ENCODE measurements at places on chromosomes 3 and 15.

GRCh38 chr15:38242055-38242454 lies 10.6 kb upstream of the SPRED1 start:
- DNase-seq = no peak

GRCh38 chr3:187921391-187922074 lies 176.3 kb upstream of the BCL6 start:
- no peak for DNase-seq

DNA sequence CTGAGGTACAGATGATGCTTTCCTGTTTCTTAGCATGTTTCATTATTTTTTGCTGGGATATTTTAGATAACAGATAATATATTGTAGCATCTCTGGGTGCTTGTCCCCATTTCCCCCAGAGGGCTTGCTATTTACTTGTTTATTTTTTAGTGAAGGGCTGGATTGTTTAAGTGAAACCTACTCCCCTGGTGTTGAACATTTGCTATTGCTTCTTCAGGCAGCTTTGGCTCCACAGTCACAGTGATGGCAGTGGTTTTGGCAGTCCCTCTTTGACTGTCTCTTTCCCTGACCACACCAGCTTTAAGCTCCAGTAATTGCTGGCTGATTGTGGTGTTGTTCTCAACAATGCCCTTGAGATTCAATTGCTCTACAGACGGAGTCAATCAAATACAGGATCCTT lies 128.9 kb downstream of the KLF13 start:
- no peak for DNase-seq

GRCh38 chr15:58235961-58236360 lies 97.8 kb downstream of the AQP9 start:
- DNase-seq = no peak

DNA sequence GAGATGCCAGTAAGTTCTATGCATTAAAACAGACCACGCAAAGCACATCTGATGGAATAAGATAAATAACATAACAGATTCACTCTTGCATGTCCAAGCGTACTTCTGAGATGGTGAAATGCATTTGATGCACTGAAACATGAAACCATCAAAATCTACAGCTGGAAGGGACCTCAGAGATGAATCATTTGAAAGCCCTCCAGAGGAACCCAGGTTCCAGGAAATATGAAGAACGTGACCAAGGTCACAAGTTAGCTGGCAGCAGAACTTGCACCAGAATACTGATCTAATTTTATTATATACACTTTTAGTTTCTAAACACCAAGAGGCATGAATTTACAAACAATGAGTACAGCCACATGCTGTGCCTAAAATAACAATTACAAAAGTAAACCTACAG lies 957.1 kb downstream of the FHIT start:
- DNase-seq = no peak

- DNase-seq = no peak
Observed at GRCh38 chr3:69539134-69539533, 153.2 kb upstream of the FRMD4B start.

DNA sequence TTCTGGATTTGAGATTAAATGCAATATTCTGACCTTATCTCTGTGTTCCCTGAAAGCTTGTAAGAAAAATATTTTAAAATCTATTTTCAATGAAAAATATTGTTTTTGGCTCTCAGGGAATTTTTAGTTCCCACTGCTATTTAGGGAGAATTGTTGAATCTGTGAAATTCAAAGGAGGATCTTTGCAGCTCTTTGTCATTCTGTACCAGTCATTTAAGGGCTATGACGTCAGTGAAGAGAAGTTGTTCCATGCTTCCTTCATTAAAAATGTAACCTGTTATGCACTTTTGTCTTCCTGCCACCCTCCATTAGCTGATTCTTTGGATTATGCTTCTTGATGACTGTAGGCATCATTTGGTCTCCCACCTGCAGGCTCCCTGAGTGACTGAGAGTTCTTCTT lies 427.8 kb upstream of the C2CD4B start:
- no peak for DNase-seq

GRCh38 chr15:39235084-39235795 lies 345.6 kb upstream of the THBS1 start:
- DNase-seq = no peak

- no peak for DNase-seq
Observed at GRCh38 chr3:89787979-89788378, 680.6 kb downstream of the EPHA3 start.

DNA sequence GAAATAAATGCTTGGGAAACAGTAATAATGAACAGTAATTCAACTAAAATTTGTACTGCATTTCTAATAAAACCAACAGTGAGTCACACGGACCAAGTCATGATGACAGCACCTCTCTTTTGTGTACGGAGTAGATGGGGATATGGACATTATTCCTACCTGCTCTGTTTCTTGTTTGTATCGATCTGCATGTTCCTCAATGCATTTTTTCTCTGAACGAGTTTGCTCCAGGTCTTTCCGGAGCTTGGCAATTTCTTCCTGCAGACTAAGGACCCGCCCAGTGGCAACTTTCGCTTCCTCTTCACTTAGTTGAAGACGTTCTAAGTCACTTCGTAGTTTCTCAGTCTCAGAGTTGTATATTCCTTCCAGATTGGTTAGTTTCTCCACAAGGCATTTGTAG lies 74.4 kb upstream of the MYO5C start:
- no peak for DNase-seq

GRCh38 chr3:29128001-29128400 lies 152.9 kb upstream of the RBMS3 start:
- DNase-seq = no peak

DNA sequence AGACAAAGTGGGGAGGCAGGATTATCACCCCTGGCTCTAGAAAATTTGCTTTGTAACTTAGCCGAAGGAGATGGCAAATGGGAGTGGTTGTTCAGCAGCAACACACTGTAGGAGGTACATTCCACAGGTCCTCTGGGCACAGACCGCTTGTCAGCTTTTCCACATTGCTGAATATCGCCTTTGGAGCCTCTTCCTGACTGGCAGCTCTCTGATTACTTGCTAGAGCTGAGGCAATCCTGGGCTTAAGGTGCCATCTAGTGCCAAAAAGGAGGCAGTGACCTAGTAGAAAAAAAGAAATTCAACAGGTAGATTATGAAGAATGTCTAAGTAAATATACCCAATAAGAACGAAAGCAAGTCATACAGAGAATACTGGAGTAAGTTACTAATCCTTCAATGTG lies 13.1 kb upstream of the SCN5A start:
- no peak for DNase-seq

GRCh38 chr3:126433496-126434263 lies 39.0 kb downstream of the CFAP100 start:
- DNase-seq = no peak

GRCh38 chr3:13564751-13565560 lies 16.0 kb downstream of the FBLN2 start:
- DNase-seq = no peak

DNA sequence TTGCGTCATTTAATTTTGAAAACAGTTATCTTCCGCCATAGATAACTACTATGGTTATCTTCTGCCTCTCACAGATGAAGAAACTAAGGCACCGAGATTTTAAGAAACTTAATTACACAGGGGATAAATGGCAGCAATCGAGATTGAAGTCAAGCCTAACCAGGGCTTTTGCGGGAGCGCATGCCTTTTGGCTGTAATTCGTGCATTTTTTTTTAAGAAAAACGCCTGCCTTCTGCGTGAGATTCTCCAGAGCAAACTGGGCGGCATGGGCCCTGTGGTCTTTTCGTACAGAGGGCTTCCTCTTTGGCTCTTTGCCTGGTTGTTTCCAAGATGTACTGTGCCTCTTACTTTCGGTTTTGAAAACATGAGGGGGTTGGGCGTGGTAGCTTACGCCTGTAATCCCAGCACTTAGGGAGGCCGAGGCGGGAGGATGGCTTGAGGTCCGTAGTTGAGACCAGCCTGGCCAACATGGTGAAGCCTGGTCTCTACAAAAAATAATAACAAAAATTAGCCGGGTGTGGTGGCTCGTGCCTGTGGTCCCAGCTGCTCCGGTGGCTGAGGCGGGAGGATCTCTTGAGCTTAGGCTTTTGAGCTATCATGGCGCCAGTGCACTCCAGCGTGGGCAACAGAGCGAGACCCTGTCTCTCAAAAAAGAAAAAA lies 1.2 kb downstream of the B2M start:
- peak; percentile 83 for DNase-seq

GRCh38 chr15:56351353-56351752 lies 13.9 kb upstream of the TEX9 start:
- DNase-seq = no peak

GRCh38 chr3:46312991-46313390 lies 40.9 kb upstream of the CCR2 start:
- no peak for DNase-seq

GRCh38 chr15:71817351-71817750 lies 7.0 kb downstream of the NR2E3 start:
- DNase-seq = no peak

GRCh38 chr3:123682302-123682701 lies 97.4 kb upstream of the HACD2 start:
- no peak for DNase-seq

DNA sequence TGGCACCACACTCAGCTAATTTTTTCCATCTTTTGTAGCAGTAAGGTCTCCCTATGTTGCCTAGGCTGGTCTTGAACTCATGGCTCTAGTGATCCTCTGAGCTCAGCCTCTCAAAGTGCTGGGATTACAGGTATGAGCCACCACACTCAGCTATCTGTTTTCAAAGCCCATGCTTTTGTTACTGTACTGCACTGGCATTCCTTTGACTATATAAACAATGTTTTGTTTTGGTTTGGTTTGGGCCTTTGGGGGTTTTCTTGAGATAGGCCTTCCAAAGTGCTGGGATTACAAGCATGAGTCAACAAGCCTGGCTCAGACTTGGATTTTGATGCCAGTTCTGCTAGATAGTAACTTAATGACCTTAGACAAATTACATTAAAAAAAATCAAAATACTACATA lies 89.7 kb upstream of the GK5 start:
- DNase-seq = no peak

- peak; percentile 72 for DNase-seq
Observed at GRCh38 chr15:89898614-89899294, 5.0 kb upstream of the AP3S2 start.

DNA sequence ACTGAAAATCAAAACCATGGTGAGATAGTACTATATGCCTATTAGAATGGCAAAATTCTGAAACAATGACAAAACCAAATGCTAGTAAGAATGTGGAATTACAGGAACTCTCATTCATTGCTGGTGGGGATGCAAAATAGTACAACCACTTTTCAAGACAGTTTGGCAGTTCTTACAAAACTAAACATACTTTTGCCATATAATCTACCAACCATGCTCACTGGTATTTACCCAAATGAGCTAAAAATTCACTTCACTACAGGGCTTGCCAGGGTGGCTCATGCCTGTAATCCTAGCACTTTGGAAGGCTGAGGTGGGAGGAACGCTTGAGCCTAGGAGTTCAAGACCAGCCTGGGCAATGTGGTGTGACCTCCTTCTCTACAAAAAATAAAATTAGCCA lies 40.0 kb downstream of the MYO9A start:
- DNase-seq = no peak
